ENCODE measurements at places on chromosomes 4 and X.

DNA sequence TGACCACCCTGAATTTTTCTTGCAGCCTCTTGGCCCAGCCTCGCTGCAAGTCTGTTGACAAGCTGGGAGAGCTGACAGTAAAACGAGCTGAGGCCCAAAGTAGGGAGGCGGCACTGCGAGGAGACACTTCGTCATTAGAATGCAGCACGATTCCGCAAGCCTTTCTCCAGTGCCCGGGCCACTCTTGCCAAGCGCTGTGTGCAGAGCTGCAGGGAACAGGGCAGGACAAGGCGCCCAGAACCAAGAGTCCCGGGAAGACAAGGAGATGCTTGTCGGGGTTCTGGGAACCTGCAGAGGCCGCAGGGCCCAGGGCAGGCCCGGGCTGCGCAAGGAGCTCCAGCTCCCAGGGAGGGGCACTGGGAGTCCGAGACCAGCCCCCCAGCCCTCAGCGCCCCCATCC is 187.1 kb downstream of the BCOR start:
- ATAC-seq, result no peak

- no peak for ATAC-seq
Observed at GRCh38 chr4:48275247-48275646, 5.6 kb upstream of the TEC start.

DNA sequence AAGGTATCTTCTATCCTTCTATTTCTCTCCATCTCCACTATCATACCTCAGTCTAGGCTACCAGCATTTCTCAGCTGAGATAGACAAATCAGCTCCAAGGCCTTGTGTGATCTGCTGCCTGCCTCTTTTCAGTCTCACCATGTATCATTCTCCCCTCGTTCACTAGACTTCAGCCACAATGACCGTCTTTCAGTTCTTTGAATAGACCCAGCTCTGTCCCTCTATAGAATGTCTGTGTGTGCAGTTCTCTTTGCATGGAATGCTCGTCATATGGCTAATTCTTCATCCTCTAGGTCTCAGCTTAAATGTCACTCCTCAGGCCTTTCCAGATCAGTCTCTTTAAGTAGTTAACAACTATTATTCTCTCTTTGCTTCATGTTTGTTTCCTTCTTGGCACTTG is 6.5 kb downstream of the IGBP1 start:
- no peak for ATAC-seq

DNA sequence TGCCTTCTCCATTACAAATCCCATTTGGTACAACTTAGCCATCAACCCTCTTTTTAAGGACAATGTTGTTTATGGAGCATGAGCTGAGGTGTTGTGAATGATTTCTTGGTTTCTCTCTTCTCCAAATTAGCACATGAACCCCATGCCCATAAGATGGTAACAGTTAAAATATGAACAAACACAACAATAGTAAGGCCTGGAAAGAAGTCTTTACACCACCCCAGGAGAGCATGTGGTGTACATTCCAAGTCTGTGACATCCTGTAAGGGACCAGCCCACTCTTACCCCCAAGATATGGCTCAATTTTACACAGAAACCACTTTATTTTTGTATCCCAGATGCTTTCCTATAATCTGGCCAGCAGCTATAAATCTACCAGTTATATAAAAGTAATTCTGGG is 226.1 kb downstream of the COX18 start:
- no peak for ATAC-seq

GRCh38 chr4:23999714-24000469 is 110.0 kb upstream of the PPARGC1A start:
- ATAC-seq, result no peak

DNA sequence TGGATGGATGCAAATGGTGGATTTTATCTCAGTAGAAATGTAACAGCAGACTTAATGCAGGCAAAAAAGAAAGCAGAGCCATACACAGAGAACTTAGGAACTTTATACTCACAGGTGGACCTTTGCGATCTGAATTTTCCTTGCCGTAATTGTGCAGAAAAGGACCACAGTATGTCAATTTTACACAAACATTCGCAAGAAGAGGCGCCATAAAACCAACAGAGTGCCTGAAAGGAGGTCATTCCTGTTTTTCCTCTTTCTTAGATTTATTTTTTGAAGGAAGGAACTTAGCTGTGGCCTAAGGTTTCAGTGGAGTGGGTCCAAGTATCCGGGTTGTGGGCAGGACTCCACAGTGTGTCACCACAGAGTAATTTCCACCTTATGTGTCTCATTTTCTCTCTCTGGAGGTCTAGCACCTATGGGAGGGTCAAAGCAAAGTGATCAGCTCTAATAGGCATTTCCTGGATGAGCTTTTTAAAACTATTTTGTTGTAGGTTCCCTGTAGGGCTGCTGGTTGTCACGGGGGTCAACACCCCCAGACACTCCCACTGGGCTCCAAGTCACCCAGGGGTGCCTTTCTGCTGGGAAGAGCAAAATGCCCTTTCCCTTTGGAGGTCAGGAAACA is 24.7 kb upstream of the PBDC1 start:
- no peak for ATAC-seq

GRCh38 chr4:61251129-61251528 is 51.0 kb downstream of the ADGRL3 start:
- ATAC-seq, result no peak

GRCh38 chrX:127276326-127276725 is 456.8 kb downstream of the PRR32 start:
- ATAC-seq, result no peak
